Stimulated activated CD8-positive, alpha-beta memory T cell treated with anti-CD3 and anti-CD28 coated beads, Interleukin-15, amount 100 ng/mL, for 4 hours (primary cell): ENCODE measurements at places on chromosomes 3 and 15.

DNA sequence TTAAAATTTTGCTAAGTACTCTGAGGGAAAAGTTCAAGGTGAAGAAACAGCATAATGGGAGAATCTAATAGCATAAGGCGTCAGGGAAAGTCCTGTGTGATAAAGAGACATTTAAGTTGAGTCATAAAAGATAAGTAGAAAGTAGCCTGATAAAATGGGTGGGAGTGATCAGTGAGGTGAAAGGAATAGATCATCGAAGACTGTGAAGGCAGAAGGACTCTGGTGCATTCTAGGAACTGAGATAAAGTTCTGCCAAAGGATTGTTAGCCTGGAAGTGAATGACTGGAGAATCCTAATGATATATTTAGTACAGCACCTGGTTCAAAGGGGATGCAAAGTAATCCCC is 149.9 kb downstream of the CFAP20DC start:
- no peak for DNase-seq

- no peak for DNase-seq
Measured at GRCh38 chr3:14127516-14128161, 2.8 kb downstream of the TMEM43 start.

DNA sequence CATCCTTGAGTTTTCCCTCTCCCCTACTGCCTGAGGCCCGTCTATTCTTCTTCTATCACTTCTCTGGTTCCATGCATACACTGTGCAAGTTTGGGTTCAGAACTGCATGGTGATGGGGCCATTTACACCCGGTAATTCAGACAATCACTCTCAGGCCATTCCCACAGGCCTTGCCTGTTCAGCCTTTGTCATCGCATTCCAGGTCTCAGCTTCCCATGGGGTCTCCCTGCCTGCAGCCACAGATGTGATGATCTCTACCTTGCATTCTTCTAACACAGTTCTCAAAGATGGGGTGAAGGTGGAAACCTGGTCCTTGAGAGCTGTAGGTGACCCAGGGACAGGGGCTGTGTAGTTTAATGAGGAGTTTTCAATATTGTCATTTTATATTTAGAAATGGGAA is 209.2 kb upstream of the TOPAZ1 start:
- no peak for DNase-seq

- no peak for DNase-seq
Measured at GRCh38 chr3:98110550-98110908, 20.0 kb upstream of the OR5H1 start.

DNA sequence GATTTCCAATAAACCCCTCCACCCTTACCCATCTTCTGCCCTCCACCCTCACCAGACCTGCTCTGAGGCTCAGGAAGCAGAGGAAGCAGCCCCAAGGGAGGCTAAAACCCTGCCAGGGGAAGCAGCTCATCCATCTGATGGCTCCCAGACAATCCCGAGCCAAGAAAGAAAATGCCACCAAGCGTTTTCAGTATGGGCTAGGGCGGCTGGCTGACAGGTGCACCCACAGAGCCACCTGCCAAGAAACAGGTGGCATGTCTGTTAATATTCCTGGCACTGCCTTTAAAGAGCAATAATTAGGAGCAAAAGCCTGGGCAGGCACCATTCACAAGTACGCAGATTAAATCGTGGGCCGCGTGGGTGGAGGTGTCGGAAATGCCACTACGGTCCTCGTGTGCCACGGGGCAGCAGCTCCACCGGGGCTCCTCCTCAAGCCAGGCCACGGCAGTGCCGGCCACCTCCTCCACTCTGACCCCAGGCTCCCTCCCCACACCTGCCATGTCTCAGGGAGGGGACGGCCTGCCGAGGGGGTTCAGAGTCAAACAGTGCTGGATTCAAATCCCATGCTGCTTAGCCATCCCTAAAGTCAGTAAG is 23.9 kb upstream of the GRIP2 start:
- DNase-seq = no peak

GRCh38 chr15:58444658-58445332 is 13.0 kb downstream of the LIPC start:
- DNase-seq = no peak

DNA sequence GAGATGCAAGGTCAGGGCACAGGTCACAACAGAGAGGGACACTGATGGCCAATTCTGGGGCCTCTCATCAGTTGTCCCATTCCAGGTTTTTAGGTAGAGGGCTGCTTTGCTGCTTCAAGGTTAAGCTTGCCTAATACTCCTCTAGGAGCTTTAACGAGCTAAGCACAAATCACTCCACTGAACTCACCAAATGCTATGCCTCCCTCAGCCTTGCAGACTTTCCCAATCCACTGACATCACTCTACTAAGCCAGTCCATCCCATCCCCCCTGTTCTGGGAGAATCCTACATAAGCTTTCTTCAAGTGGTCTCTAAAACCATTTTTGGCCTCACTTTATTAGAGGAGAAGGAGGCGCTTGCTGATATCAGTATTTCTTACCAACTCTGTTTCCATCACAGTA is 24.8 kb upstream of the PDCD6IP start:
- no peak for DNase-seq

DNA sequence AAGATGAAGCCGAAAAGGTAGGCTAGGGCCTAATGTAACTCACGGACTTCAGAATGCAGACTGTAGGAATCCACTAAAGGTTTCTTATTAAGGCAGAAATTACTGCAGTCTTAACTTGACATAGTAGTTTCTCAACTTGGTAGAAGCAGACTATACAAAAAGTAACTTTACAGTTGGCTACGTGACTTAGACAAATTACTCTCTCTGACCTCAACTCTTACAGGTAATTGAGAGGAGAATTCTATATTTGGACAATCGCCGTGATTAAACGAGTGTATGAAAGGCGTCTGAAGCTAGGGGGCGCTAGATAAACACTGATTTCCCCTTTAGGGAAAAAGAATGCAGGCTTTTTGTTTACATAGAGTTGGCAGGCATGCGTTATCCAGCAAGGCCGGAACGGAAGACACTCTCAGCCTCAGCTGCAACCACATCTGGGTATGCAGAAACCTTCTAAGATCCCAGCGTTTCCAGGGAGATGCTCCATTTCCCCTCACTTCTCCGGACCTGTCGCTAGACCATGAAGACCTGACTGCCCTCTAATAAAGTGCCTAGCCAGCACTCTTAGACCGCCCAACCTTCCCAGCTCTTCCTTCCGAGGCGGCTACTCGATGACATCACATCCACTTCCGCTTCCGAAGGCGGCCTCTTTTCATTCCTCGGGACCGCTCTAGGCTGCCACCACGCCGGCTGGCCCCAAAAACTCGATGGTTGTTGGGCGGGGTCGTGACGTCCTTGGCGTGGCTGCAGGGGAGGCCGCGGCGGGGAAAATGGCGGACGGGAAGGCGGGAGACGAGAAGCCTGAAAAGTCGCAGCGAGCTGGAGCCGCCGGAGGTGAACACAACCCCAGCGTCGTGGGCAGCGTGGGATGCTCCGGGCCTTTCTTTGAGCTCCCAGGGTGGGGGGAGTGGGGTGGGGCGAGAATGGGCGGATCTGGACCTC is at the start of gene PCNP:
Gene PCNP, plus strand, starts transcription at position 732 of the 939 bp plus-strand sequence. Its CDS starts 36 bp downstream, at position 768.
- DNase-seq = peak; percentile 98

DNA sequence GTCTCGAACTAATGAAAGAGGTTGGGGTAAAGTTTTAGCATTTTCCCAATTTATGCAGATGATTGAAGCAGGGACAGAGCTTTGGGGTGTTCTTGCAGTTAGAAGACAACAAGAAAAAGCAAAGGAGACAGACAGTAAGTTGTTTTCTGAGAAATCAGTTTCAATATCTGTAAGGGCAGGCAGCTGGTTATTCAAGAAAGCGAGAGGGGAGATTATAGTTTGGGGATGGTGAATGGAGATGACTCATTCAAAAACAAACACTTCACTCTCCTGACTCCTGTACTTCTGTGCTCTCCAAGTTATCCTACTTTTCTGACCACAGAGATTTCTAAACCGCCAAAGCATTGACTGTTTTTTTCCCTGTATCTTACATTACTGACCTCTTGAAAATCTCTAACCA is 352.0 kb downstream of the GAP43 start:
- no peak for DNase-seq

- no peak for DNase-seq
Measured at GRCh38 chr3:156491192-156491591, 63.7 kb downstream of the SSR3 start.

DNA sequence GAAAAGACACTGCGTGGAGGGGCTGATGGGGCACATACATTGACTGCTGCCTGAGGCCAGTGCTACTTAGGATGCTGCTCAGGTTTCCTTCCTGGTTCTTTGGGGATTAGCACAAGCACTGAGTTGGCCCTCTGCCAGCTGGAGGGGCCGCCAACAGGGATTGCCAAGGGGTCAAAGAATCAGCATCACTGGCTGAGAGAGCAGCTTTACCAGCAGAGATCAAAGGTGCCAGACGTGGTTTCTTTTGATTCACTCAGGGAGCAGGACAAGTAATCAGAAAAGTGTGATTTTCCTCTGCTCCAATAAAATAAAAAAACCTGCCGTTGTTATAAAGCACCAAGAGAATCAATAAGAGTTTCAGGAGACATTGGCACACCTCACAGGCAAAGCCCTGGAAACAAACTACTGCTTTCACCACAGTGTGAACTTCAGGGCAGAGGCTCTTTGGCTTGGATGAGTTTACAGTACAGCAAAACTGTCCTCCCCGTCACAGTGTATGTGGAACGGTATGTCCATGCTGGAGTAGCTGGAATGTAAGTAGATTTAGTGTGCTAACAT is 45.8 kb upstream of the FSIP1 start:
- no peak for DNase-seq

DNA sequence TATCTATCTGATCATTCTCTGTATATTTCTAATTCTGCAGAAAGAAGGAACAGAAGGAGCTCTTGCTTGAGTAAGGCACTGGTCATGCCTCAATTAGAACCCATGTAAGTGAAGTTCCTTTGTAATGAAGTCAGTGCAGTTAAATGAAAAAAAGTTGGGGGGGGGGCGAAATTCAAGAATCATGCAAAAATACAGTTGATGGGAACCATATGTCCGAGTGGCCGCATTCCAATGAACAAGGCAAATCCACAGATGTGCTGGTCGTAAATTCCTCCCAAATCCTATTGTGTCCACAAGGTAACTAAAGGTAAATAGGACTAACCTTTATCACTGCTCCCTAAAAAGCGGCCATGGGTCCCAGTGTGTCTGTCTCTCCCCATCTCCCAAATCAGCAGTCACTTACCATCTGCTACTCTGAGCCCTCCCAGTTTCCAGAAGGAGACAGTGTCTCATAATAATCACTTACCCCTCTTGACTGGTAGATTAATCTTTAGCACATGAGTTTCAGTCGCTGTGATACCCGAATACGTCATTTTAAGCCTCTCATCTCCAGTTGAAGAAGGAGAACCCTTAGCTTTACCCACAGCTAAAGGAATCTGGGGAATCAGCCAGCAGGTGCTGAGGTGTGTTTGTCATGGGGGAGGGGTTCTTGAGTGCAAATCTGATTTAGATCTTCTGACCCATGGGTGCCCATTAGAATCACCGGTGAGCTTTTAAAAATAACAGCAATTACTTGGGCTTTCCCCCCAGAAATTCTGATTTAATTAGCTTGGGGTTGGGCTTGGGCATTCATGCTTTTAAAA is 56.3 kb upstream of the EPHB3 start:
- DNase-seq = no peak

- DNase-seq = no peak
Measured at GRCh38 chr15:64636556-64636955, 138.8 kb downstream of the RBPMS2 start.
